Trophoblast cell (in vitro differentiated cells and primary cell): ENCODE measurements at places on chromosomes 5 and 9.

GRCh38 chr9:85392260-85392659 lies 349.5 kb downstream of the AGTPBP1 start:
- DNase-seq: no peak

DNA sequence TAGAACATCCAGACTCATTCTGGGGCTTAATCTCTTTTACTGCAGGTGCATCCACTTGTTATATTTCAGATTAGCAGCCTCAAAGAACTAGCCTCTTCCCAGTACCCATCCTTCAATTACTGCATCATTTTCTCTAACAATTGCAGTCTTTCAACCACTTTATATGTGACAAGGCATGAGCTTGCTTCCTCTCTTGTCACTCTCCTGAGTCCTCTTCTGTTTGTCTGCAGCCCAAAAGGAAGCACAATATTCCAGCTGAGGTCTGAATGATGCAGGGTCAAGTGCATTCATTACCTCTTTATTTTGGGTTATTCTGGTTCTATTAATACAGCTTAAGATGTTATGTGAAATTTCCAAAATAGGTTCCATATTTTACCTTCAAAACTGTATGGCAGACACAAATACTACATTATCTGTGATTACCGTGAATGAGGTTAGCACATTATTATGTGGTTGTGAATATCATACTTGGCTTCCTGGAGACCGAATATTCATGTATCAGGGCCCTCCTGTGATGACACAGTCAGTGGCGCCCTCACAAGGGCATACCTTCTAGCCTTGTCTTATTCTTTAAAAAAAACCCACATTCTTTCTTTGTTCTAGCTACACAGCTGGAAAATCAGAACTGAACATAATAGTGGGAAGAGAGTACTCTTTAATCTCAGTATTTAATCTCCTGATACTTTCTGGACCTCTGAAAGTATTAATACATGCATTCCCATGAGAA lies 323.8 kb downstream of the PDE4D start:
- no peak for DNase-seq

GRCh38 chr9:83379045-83379444 lies 159.2 kb downstream of the FRMD3 start:
- no peak for DNase-seq

- DNase-seq: no peak
These were observed 340.3 kb downstream of the KCTD16 start for GRCh38 chr5:144510845-144511579.

DNA sequence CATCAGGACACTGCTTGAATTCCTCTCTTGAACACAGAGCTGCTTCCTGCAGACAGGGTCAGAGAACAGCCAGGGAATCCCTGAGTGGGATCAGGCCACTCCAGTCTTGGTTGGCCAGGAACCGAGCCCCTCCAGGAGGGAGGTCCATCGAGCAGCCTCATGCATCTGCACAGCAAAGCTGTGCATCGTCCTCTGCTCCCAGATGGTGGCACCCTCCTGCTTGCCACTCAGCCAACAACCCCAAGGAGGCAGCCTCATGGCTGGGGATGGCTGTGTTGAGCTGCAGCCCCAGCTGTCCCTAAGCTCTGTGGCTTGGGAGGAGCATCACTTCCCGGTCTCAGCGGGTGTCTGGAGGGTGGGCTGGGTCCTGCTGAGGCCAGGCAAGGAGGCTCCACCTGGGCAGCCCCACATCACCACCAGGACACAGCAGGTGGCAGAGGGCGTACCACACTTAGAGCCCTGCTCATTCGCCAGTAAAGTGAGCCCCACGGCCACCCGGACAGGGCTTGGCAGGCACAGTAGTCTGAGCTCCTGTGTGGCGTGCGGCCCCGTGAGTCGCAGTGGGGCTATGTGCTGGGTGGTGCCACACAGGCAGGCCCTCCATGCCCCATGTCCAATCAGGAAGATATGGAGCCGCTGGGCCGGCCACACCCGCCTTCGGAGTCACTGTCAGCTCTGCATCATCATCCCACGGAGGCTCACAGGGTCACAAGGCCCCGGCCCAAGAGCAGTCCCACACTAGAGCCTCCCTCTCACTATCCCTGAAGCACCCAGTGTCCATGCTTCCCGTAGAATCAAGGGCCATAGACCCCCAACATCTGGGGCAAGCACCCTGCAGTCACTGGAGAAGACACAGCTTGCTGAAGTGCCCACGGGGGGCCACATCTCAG lies 11.9 kb downstream of the LPCAT1 start:
- no peak for DNase-seq

- DNase-seq: no peak
These were observed 119.7 kb upstream of the PJA2 start for GRCh38 chr5:109529520-109529919.

DNA sequence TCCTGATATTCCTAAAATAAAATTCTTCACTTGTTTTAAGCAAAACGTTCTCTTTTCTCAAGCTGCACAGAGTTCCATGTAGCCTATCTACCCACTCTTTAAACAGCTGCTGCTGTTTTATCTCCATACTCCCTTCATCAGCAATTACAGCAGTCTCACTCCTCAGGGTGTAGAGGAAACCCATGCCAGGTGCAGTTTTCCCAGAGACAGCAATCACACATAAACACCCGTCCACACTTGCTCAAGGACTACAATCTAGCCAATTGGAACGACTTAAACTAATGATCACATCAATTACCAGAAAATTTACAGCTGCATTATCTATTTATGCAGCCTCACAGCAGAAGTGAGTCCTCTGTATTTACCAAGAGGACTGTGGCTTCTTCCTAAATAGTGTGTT lies 141.7 kb downstream of the HTR1A start:
- DNase-seq: no peak

DNA sequence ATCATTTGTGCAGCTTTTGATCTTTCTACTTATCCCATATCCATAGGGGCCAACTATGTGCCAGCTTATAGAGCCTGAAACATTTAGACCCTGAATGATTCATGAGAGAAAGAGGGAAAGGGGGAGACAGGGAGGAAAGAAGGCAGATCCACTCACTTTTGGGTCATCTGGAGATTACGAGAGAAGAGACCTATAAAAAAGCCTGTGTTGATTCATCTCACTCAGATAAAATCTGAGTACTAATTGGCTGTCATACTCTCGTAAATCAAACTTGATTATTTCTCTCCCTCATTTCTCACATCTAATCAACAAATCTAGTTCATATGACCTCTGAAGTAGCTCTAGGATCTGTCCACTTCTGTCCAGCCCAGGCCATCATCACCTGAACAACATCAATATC lies 137.1 kb downstream of the ARL15 start:
- DNase-seq: no peak

GRCh38 chr9:134590240-134591081 lies 51.1 kb upstream of the COL5A1 start:
- DNase-seq: no peak

DNA sequence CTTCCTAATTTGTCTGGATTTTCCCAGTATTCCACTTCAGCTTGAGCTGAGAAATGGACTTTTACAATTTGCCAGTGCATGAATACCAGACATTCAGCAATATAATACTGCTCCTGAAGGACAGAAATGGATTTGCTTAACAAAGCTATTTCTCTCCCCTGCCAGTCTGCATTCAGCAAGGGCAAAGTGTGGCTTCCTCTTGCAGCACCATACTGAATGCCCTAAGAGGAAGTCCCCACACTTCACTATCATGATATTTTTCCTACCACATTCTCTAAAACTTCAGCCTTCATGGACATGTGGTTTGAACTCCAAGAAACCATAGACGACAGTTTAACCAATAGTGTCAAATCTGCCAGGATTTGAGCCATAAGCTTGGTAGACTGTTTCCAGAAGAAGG lies 19.8 kb upstream of the TLE4 start:
- DNase-seq: no peak

- no peak for DNase-seq
These were observed 150.5 kb upstream of the TLX3 start for GRCh38 chr5:171158581-171158980.

- peak; percentile 98 for DNase-seq
These were observed 83.3 kb downstream of the AOPEP start for GRCh38 chr9:94809778-94810177.

DNA sequence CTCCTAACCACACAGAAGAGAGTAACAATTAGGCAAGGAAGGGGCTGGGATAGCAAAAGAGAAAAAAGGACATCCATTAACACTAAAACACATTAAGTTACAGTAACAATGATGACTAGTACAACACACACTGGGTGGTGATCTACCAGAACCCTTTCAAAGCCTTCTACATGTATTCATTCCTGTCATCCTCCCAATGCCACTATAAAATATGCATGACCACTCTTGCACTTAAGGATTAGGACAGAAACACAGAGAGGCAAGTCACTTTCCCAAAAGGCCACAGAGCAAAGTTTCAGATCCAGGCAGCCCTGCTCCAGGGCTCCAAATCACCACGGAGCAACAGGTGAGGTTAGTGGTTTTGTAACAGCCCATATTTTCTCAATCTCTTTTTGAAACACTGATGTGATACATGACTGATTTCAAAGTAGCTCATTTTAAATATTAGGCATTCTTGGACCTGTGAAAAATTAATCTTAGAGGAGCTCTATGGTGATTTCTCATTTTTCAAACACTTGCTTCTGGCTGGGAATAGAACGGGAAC lies 86.7 kb downstream of the AUH start:
- no peak for DNase-seq

DNA sequence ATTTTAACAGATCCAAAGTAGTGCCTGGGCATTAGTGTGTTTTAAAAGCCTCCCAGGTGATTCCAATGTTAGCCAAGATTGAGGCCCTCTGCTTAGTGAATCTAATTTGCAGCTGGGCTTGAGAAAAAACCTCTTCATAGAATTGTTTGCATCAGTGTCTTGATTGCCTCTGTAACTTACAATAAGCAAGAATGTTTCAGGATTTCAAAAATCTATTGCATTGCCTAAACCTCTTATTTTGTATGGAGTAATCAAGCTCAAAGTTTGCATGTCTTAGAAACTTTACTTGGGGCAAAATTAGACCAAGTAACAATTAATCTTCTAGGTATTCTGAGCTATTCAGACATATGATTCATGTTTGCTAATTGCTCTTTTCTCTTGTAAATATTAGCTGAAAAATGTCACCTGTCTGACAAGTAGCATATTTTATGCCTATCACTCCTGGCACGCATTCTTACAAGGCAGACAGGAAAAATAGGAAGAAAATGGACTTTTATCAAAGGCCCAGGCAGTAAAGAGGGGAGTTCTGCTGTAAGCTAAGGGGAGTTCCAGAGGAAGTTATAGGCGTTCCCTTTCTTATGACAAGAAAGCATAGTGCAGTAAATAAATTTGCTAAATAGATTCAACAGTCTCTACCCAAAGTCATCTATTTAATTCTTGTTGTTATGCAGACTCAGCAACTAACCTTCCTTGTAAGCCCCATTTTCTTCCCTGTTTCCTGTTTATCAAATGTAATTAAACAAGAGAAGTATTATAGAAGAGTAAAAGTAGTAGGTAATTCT lies 21.0 kb downstream of the PDCD1LG2 start:
- DNase-seq: peak; percentile 39

DNA sequence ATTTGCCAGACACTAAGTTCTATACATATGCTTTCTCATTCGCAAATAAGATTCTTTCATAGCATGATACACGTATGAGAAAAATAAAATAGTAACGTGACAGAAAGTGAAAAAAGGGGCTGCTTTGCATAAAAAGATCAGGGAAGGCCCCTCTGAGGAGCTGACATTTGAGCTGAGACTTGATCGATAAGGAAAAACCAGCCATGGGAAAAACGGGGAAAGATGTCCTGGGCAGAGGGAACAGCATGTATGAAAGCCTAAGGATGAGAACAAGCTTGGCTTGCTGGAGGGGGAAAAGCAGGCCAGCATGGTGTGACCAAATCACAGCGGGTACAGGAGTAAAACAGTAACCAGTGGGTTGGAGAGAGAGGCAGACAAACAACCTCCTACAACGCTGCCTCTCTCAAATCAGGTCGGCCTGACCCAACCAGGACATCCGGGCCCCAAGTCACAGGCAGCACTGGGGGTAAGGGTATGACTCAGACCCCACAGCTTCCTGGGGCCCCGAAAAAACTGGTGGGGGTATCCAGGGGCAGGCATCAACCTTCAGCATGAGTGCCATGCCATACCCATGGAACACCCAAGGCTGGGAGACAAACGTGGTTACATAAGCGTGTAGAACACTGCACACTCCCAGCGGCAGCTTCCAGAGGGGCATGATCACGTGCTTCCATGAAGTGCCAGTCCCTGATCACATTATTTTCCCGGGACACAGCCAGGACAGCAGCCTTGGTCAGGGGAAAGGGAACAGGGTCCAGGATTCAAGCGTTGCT lies 2.2 kb downstream of the TNIP1 start:
- DNase-seq: no peak

DNA sequence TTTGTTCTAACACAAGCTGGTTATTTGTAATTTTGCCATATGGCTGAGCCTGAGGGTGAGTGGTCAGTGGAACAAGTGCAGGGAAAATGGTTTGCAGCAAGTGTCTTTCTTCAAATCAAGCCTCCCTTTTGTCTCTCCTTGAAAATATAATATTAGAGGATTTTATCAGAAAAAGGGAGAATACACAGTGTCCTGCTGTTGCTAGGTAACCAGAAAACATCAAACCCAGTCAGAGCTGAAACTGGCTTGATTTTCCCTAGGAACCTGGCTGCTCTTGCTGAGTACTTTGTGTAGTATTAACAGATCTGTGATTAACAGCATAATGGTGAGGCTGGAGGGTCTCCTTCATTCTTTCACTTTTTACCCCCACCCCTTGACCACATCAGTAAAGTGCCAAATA lies 314.0 kb downstream of the ARHGEF28 start:
- DNase-seq: no peak
